ENCODE measurements at places on chromosomes 5 and 9.

DNA sequence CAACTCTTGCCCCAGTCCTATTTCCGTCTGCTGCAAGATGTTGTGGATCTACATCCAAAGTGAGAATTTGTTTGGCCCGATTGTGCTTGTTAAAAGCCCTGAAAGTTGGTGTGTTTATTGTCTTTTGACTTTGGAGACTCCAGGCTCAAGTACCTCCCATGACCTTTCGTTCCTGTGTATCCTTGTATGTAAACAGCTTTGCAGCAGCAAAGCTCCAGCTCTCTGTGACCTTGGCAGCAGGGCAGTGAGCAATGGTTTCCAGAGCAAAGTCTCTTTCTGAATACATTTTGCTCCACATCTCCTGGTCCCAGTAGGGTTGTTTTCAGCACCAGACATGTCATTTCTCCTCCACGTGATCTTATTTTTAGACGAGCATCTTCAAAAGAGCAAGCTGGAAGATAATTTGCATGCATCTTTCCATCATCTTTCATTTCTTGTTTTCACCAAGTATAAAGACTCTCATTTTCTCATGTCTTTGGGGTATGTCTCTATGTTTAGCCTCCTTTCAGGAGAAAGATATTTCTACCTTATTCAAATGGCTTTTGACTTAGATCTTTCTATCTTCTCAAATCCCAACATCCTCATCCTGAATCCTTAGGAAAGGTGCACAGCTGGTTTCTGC is 68.1 kb upstream of the ERCC6L2 start:
- no peak for DNase-seq

DNA sequence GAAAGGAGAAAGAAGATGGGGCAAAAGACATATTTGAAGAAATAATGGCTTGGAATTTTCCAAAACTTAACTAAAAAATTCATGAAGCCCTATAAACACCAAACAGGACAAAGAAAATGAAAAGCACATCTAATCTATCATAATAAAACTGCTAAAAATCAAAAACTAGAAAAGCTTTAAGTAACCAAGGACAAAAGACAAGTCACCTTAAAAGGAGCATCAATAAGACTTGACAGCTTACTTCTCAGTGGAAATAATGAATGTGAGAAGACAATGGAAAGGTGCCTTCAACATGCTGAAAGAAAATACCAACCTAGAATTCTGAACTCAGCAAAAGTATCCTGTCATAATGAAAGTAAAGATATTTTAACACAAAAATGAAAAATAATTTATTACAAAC is 27.0 kb downstream of the GTF3C4 start:
- no peak for DNase-seq

DNA sequence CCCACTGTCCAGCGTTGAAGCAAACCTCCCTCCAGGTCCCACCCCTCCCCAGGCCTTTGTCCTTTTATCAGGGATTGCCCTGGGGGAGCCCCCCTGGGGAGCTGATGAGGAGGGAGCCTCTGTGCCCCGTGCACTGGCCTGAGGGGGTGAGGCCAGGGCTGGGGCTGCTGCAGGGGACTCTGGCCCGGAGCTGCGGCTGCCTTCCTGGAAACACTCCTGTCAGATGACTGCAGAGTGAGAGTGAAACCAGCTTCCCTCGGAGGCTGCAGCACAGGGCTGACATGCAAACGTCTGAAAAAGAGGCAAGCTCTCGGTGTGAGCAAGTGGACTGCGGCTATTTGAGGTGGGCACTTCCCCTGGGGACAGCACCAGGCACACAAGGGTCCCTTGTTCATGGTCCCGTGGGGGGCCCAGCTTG is 4.6 kb upstream of the TRAF2 start:
- DNase-seq = no peak

DNA sequence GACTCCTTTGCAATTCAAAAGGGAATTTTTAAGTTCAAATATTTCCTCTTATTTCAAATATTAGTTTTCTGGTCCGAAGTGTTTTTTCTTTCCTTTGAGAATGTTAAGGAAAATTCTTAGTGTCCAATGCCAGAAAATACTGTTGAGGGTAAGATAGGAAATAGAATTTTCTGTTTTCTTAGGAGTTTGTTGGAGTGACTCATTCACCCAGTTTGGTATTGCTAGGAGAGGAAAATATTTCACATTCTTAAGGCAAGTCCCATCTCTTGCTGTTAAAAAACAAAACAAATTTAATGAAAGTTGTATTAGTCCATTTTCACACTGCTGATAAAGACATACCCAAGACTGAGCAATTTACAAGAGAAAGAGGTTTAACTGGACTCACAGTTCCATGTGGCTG is 349.2 kb upstream of the ADAMTSL1 start:
- DNase-seq = no peak

- no peak for DNase-seq
These were observed 190.7 kb upstream of the TAS2R1 start for GRCh38 chr5:9820691-9821449.

DNA sequence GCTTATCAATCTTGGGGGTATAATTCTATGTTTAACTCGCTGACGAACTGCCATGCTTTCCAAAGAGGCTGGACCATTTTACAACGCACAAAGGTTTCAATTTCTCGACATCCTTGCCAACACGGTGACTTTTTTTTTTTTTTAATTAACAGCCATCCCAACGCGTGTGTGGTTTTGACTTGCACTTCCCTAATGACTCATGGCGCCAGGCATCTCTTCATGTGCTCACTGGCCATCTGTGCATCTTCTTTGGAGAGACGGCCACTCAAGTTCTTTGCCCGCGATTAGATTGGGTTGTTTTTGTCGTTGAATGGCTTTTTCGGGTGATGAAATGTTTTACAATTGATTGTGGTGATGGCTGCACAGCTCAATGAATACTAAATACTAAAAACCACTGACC is 12.5 kb upstream of the CARD9 start:
- no peak for DNase-seq

DNA sequence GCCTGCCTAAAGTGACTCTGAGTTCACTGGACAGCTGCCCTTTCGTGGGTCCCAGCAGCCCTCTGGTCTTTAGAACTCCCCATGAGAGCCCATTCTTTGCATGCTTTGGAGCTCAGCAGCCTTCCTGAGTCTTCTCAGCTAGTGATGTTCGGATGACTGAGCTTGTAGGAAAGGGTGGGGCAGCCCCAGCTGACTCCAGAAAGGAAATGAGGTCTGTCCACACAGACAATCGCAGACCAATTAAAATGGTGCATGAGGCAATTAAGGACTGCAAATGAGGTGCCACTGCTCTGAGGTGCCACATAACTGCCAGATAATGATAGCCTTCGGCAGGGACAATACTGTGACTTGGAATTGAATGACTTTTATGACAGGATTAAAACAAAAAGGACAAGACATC is 25.4 kb upstream of the TOMM5 start:
- no peak for DNase-seq

- peak; percentile 97 for DNase-seq
These were observed 108.7 kb downstream of the RXRA start for GRCh38 chr9:134434894-134435506.

- DNase-seq = no peak
These were observed 68.6 kb upstream of the STARD4 start for GRCh38 chr5:111580956-111581355.

- DNase-seq = no peak
These were observed 189.3 kb downstream of the PAPPA start for GRCh38 chr9:116342941-116343340.

- DNase-seq = no peak
These were observed 375.6 kb upstream of the CLINT1 start for GRCh38 chr5:158234323-158235158.

GRCh38 chr9:109887079-109887478 is 107.1 kb downstream of the PALM2AKAP2 start:
- no peak for DNase-seq

GRCh38 chr5:174312270-174312617 is 266.7 kb downstream of the NSG2 start:
- no peak for DNase-seq

DNA sequence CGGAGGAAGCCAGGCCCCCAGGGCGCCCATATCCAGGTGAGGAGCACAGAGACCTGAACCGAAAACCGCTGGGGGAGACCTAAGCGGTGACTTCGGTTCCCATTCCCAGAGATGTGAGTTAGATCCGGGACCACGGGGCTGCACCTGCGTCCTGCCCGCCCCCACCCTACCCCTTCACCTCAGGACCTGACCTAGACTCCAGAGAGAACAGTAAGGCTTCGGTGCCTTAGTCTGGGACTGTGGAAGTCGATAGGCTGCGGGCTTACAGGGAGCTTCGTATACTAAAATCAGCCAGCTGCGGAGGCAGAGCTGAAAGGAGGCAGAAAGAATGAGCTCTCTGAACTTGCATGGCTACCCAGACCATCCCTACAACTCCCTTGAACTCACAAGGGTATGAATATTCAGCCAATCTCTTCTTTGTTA is 518 bp upstream of the FAM13B start:
- DNase-seq = no peak

GRCh38 chr9:129474740-129475404 is 146.0 kb downstream of the C9orf50 start:
- no peak for DNase-seq

- peak; percentile 63 for DNase-seq
These were observed 82.8 kb downstream of the GTF3C4 start for GRCh38 chr9:132752877-132753592.

- no peak for DNase-seq
These were observed 28.0 kb upstream of the CCNG1 start for GRCh38 chr5:163409384-163409783.

GRCh38 chr9:116654059-116654355 is 33.1 kb upstream of the TRIM32 start:
- DNase-seq = no peak

DNA sequence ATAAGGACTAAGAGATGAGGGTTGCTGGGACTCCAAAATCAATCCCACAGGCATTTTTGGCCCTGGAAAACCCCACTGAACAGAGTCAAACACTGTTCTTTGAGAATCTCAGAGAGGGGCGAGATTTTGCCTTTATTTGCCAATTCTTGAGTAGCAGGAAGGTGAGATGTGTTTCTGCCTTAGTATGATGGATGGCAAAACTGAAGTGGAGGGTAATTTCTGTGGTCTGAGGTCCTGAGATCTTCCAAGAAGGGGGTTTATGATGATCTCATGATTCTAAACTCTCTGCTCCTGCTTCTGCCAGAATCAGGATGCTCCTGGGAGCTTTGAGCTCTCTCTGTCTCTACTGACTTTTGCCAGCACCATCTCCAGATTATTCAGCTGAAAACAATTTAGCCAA is 174.8 kb upstream of the CLINT1 start:
- no peak for DNase-seq

DNA sequence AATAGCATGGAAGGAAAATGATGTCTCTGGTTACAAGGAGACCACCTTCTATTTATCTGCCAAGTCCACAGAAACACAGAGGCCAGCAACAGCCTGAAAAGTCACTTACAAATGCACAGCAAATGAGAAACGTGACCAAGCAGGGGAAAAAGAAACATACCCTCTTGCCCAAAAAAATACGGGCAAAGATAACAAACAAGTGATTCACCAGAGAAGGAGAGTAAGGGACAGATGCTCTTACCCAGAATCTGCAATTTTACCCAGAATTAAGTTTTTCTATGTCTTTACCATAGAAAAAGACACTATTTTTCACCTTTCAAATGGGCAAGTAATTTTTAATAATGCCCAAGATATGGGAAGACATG is 28.1 kb downstream of the CAMSAP1 start:
- no peak for DNase-seq

- no peak for DNase-seq
These were observed 109.6 kb downstream of the PIK3R1 start for GRCh38 chr5:68325065-68325580.

DNA sequence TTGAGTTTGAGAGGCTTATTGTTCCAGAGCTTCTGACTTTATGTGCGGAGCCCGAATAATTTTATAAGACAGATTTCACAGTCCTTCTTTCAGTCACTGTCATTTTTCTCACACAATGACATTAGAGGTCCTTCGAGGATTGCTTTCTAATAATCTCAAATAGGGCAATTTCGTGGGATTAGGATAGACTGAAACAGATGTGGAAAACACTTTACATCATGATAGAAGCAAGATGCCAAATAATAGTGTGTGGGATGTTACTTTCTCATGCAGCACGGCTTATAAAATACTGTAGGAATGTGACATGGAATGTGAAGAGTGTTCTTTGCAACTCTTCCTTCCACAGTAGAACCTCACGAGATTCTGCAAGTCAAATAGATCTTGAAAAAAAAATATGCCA is 451.3 kb downstream of the SEMA5A start:
- DNase-seq = no peak

- DNase-seq = no peak
These were observed 37.0 kb downstream of the TNFSF8 start for GRCh38 chr9:114893221-114894010.

- DNase-seq = no peak
These were observed 323.6 kb downstream of the NTRK2 start for GRCh38 chr9:84993105-84993504.

DNA sequence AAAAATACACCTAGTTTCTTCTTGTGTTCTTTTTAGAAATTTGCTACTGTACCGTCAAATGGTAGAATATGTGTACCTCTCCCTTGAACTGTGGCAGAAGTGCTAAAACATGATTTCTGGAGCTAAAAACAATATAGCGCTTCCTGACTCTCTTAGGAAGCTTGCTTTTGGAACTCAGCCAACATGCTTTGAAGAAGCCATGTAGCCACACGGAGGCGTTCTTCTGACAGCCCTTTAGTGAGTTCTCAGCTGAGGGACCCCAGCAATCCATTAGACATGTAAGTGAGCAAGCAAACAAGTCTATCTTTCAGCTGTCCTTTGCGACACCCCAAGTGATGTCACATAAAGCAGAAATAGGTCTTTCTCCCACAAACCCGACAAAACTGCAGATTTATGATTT is 917.0 kb downstream of the CDH9 start:
- no peak for DNase-seq

GRCh38 chr5:171434874-171435273 is 15.4 kb downstream of the FGF18 start:
- no peak for DNase-seq

GRCh38 chr5:40078898-40079575 is 600.7 kb upstream of the PTGER4 start:
- DNase-seq = no peak

DNA sequence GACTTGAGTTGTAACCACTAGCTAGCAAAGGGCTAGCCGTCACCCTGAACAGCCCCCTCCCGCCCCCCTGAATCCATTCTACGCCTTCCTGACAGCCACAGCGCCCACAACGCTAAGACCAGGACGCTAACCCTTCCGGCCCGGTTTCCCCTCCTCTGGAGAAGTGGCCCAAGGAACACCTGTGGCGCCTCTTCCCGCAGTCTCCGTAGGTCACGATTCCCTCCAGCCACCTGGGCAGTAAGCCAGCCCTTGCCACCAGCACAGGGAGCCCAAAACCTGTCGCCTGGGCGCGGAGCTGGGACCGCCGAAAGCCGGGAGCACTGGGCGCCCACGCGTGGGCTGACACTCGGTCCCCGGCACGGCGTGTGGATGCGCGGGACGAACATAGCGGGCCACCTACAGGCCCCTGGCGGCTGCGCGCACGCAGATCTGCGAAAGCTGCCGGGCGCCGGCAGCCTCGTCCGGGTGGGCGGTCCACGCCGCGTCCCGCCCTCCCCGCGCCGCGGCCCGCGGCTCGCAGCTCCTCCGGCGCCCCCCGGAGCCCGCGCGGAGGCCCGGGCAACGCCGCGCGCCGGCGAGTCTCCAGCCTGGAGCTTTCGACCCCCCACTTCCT is 596 bp downstream of the IRF1 start:
- no peak for DNase-seq

- DNase-seq = peak; percentile 65
These were observed 58.6 kb downstream of the SLC22A5 start for GRCh38 chr5:132428147-132428482.

- no peak for DNase-seq
These were observed 20.1 kb upstream of the KIF4B start for GRCh38 chr5:154993461-154993860.

GRCh38 chr5:61389609-61390008 is 57.6 kb downstream of the ZSWIM6 start:
- no peak for DNase-seq

GRCh38 chr5:177496070-177496726 is 1.2 kb downstream of the PDLIM7 start:
- DNase-seq = no peak
